ENCODE measurements at places on chromosomes 3 and 15. TPM values are rescaled to one million over a fixed set of nuclear protein-coding genes. Genes with fewer than 3 reads are reported as not detected.

- DNase-seq: no peak
These were observed 59.5 kb downstream of the SNRK start for GRCh38 chr3:43345877-43346276.

DNA sequence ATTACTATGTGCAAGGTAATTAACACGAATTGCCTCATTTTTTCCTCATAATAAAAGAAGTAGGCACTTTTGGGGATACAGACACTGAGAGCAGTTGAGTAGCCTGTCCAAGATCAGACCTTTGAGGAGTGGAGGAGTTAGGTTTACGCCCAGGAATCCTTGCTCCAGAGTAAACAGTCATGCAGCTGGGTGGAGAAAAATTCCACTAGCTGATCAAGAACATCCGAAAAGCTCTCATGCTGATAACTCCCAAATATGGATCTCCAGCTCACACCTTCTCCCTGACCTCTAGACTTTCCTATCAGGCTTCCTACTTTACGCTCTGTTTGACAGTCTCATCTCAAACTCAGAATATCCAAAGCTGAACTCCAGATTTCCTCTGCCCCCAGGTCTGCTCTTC is 53.3 kb downstream of the ST6GAL1 start:
- no peak for DNase-seq

DNA sequence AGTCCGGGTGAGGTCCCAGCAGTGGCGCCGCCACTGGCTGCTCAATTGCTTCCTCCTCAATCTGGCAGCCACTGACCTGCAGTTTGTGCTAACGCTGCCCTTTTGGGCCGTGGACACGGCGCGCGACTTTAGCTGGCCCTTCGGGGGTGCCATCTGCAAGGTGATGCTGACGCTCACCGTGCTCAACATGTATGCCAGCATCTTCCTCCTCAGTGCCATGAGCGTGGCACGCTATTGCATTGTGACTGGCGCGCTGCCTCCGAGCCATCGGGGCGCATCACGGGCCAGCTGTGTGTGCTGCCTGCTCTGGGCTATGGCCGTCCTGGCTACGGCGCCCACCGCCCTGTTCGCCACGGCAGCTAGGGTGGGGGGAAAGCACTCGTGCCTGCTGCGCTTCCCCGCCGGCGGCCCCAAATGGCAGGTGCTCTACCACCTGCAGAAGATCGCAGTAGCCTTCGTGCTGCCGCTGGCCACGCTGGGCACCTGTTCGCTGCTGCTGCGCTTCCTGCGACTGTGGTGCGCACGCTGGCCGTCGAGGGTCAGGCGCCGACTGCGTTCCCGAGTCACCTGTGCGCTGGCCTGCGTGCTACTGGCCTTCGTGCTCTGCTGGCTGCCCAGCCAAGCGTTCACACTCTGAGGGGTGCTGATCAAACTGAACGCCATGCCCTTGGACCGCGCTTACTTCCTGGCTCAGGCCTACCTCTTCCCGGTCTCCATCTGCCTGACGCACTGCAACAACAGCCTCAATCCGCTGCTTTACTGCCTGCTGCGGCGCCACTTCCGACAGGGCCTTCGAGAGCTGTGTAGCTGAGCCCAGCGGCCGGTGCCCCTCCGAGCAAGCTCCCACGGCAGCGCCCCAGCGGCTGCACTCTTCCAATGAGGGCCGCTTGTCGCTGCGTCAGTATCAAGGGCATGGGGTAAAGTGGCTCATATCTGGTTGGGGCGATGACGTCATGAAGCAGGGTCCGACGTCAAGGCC is 20.3 kb upstream of the ADAMTS7 start:
- DNase-seq: no peak

GRCh38 chr15:66578286-66578875 is 12.6 kb upstream of the LCTL start:
- no peak for DNase-seq

- DNase-seq: no peak
These were observed 1.6 kb upstream of the DNAH12 start for GRCh38 chr3:57545636-57546268.

DNA sequence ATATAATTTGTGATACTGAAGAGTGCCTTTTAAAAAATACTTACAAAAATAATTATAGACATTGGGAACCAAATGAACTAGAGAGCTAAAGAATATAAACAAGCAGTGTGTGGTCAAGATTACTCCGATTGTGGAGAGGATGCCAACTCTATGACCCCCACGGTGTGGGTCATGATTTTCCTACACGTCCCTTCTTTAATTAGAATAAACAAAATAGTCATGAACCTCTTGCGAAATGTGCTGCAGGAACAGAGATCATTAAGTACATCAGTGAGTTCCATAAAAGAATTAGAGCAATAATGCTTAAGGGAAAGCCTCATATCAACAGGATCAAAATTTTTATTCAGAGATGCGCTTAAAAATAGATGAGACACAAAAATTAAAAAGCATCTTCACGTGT is 476.6 kb upstream of the ROBO1 start:
- DNase-seq: peak; percentile 6

DNA sequence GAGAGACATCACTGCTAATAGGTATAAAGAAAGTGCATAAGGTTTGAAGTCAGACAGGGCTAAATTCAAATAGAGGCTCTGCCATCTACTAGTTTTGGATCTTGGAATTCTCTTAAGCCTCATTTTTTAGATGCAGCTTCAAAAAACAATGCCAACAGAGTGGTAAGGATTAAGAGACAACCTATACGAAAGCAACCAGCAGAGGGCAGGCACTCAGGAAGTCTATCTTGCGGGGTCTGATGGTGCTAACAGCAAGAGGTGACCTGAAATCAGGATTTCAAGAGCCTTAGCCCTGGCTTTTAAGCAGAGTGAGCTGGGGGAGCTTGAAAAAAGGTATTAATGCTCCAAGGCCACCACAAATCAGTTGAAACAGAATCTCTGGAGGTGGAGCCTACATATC is 40.7 kb downstream of the LDHAL6B start:
- peak; percentile 86 for DNase-seq

DNA sequence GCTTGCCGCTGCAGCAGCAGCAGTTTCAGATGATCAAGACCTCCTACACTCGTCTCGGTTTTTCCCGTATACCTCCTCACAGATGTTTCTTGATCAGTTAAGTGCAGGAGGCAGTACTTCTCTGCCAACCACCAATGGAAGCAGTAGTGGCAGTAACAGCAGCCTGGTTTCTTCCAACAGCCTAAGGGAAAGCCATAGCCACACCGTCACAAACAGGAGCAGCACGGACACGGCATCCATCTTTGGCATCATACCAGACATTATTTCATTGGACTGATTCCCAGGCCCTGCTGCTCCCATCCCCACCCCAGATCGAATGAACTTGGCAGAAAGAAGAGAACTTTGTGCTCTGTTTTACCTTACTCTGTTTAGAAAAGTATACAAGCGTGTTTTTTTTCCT is 17.6 kb downstream of the CALML4 start:
- DNase-seq: peak; percentile 68

The LRRC57 gene
- 7.5 TPM for total RNA-seq

The PLA2G4D gene
- total RNA-seq: not detected

GRCh38 chr15:38532728-38533127 is 31.9 kb downstream of the RASGRP1 start:
- no peak for DNase-seq

The ASB14 gene
- not detected for total RNA-seq

The TGM4 gene
- total RNA-seq: not detected

The TMOD2 gene
- 0.87 TPM for total RNA-seq

GRCh38 chr3:188956839-188957489 is 214.8 kb upstream of the TPRG1 start:
- DNase-seq: no peak

DNA sequence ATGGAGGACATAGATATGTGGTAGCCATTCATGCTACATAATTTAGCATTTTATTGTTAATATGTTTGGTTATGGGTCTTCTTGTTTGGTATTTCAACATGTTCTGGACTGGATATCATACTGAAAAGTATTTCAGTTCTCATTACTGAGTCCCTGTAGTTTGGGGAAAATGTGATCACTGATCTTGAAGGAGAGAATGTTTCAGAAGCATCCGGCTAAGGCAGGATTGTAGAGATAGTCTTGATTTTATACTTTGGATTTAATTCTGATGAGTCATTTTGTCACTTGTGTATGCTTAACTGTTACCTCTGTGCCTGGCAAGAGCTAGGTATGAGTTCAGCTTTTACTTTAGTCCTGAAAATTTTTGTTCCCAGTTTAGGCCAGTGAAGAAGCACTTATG is 7.1 kb downstream of the CHD2 start:
- no peak for DNase-seq

GRCh38 chr15:85689729-85690128 is 105.0 kb downstream of the KLHL25 start:
- DNase-seq: peak; percentile 90

- peak; percentile 35 for DNase-seq
These were observed 11.1 kb downstream of the ARNT2 start for GRCh38 chr15:80415358-80415670.

The CASR gene
- not detected for total RNA-seq

The CMTM8 gene
- total RNA-seq: not detected

The GOLGA8R gene
- 2.9 TPM for total RNA-seq

- DNase-seq: peak; percentile 54
These were observed 17.8 kb upstream of the ZNF774 start for GRCh38 chr15:90334304-90334731.

DNA sequence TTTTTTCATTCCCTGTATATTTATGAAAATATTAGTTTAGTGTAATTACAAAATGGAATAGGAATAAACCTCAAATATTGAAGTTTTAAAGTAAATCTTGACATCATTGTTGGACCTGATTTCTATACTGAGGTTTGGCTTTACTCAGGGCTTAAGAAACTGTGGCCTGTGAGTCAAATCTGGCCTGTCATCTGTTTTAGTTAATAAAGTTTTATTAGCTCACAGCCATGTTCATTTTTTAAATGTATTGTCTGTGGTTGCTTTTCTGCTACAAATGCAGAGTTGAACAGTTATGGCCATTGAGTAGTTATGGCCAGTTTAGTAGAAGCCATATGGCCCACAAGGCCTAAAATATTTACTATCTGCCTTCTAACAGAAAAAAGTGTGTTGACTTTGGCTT is 80.7 kb downstream of the DIPK2A start:
- DNase-seq: no peak

DNA sequence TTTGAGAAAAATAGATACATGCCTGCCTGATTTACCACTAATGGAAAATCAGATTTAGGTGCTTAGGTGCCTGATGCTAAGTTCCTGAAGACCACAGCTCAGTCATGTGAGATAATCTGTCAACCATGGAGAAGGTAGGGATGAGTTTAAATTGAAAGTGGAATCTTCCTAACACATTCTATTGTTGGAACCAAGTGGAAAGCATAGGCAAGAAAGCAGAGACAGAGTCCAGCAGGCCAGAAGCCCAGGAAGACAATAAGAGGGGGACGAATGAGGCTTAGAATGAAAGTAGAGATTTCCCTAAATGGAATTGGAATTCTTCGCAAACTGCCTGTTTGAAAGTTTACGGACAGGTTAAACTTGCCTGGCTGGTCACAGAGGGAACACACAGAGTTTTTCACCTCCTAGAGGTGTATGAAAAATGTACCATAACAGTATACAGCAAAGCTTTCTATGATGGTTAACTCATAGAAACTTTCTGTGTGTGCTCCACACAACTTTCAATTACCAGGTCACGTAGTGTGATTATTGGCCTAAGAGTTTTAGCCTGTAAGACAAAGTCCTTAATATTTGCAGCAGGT is 453.8 kb upstream of the KCNMB2 start:
- no peak for DNase-seq

- no peak for DNase-seq
These were observed 19.9 kb upstream of the LRRC58 start for GRCh38 chr3:120369037-120369467.

DNA sequence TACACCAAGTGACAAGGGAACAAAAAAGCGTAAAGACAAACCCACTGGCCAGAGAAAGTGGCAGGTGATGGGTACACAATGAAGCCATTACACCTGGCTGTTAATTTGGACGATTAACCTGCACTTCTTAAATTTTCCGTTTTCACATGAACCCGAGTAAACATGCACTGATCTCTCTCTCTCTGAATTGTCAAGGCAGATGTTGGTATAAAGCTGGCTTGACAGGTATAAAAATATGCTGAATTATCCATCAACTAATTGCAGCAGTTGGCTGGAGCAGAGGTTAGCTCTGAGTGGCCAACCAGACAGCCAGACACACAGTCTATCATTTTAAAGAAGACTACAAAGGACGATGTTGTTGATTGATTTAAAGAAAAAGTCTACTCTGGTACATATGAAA is 561.7 kb upstream of the ALCAM start:
- no peak for DNase-seq

The NEK4 gene
- 27.7 TPM for total RNA-seq
